Upper lobe of right lung (tissue), 1 donor: ENCODE measurements at places on chromosomes 2 and 18.
A peak's percentile ranks its signal among the peaks of the same experiment; 100 is the strongest.

- no peaks in the 10 kb centered on the region for H3K36me3 ChIP-seq
- H3K4me1 ChIP-seq, result no peaks in the 10 kb centered on the region
- DNase-seq, result no peak
- H3K27me3 ChIP-seq, result peaks cover 8% of the 10 kb centered on the region
- H3K27ac ChIP-seq, result no peak overlapping the region
- no peak overlapping the region for H3K4me3 ChIP-seq
Observed at GRCh38 chr2:23327416-23327815, 57.6 kb upstream of the KLHL29 start.

GRCh38 chr2:12928775-12929401 is 212.2 kb downstream of the TRIB2 start:
- no peaks in the 10 kb centered on the region for H3K27me3 ChIP-seq
- no peaks in the 10 kb centered on the region for H3K36me3 ChIP-seq
- DNase-seq, result no peak
- no peak overlapping the region for H3K27ac ChIP-seq
- H3K4me3 ChIP-seq, result no peak overlapping the region

GRCh38 chr2:241141214-241141770 is 8.0 kb downstream of the PASK start:
- no peaks in the 10 kb centered on the region for H3K4me1 ChIP-seq
- no peak overlapping the region for H3K27ac ChIP-seq
- H3K36me3 ChIP-seq, result peaks cover 4% of the 10 kb centered on the region
- no peaks in the 10 kb centered on the region for H3K27me3 ChIP-seq
- no peak for DNase-seq

DNA sequence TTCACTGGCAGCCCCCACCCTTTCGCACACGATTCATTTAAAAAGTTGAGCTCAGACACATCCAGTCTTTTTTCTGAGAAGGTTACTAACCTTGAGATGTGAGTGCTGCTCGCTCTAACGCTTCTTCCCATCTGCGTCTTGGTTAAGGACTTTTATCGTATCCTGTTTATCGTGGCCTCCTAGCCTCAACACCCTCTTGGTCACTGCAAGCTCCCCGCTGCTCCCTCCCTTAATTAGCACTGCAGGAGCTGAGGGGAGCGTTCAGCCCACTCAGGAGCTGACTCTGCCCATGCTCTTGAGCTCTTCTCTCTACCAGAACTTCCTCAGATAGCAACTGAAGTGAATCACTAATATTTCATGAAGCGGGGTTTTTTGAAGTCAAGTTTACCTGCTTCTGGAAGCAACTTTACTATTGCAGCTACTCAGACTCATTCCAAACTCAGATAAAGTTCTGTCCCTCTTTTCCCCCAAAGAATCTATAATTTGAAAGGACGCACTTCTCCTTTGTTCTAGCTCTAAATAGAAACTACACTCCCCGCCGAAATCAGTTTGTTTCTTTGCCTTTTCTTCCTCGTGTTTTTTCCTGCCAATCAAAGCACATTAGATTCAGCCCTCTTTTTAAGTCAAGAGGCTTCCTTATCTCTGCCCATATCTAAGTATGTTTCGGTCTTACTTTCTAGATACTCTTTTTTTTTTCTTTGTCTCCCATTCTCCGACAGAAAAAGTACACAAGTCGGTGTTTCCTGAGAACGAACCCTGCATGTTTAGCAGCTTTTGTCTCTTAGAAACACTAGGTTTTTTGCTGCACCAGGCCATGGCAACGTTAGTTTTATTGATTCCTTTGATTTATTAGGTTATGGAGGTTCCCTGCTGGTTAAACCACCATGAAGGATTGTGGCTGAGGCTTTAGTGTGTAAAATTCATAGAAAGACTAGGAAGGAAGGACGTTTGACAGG is 9.3 kb upstream of the CD226 start:
- DNase-seq, result no peak
- no peak overlapping the region for H3K27ac ChIP-seq
- no peaks in the 10 kb centered on the region for H3K36me3 ChIP-seq
- H3K27me3 ChIP-seq, result no peaks in the 10 kb centered on the region

DNA sequence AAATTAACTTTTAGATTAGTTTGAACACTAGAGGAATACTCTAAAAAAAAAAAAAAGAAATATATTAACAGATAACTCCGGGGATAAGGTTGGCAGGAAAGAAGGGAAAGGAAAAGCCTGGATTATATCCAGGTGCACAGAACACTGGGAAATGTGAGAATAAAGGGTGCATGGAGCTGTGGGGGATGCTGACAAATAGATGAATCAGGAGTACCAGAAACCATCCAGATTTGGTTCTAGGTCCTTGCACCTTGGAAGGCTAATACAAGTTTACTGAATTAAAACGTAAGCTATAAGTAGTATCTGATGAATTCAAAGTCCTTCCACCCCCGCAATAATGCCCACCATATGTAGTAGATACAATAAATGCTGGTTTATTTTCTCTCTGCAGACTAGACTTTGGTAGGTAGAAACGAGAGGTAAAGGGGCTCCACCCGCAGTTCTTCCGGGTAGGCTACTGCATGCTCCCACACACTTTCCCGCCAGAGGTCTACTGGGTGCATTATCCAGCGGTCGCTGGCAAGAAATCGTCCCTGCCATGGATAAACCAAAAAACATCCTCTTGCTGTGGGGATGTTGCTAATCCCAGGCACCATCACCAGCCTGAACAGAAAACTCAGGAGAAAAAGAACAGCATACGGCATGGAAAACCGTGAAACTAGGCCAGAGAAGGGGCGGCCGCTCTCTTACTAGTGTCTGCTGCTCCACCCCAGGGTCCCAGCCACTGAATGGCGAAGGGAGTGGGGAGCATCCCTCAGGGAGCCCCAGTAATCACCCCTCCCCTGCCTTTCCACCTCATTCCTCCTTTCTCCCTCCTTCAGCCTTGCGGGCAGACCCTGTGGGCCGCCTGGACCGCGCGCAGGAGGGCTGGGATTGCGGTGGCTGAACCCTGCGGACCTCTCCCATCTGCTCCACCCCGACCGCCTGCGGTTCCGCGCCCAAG is 1.5 kb downstream of the CNRIP1 start:
- H3K4me3 ChIP-seq, result peak overlapping the region; percentile 79
- H3K4me1 ChIP-seq, result peaks cover 10% of the 10 kb centered on the region
- H3K36me3 ChIP-seq, result peaks cover 13% of the 10 kb centered on the region
- no peak for DNase-seq

DNA sequence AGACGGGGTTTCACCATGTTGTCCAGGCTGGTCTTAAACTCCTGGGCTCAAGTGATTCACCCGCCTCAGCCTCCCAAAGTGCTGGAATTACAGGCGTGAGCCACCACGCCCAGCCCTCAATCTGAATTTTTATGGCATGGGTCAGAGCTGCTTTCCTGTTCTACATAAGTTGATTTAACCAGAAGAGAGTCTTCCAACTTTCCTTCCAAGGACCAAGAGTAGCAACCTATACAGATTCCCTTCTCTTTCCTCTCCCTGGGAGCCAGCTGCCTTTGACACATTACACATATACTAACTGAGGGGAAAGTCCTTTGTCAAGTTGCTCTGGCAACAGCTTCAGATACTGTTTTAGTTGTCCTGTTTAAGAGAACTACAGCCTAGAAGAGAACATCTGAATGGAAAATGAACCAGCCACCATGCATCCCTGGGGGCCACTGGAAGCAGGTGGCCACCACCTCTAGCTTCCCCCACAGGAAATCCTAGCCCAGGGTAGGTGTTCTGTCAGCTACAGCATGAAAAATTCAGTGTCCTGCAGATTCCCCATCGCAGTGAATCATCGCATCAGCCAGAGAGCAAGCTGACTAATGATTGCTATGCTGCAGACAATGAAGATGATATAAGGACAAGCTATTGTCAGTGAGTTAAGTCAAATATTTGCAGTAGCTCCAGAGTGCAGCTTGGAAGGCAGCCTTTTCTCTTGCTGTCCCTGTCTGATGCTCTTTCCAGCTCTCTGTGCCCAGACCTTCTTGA is 62.9 kb downstream of the POMC start:
- H3K36me3 ChIP-seq, result no peaks in the 10 kb centered on the region
- H3K27me3 ChIP-seq, result no peaks in the 10 kb centered on the region
- H3K4me1 ChIP-seq, result no peaks in the 10 kb centered on the region
- no peak overlapping the region for H3K4me3 ChIP-seq

- H3K27ac ChIP-seq, result no peak overlapping the region
- no peaks in the 10 kb centered on the region for H3K27me3 ChIP-seq
- no peaks in the 10 kb centered on the region for H3K4me1 ChIP-seq
- H3K36me3 ChIP-seq, result no peaks in the 10 kb centered on the region
Observed at GRCh38 chr2:188449971-188450370, 158.3 kb downstream of the GULP1 start.

GRCh38 chr2:208984376-208985090 is 439.3 kb upstream of the MAP2 start:
- no peaks in the 10 kb centered on the region for H3K4me1 ChIP-seq
- no peak overlapping the region for H3K4me3 ChIP-seq
- no peak for DNase-seq

DNA sequence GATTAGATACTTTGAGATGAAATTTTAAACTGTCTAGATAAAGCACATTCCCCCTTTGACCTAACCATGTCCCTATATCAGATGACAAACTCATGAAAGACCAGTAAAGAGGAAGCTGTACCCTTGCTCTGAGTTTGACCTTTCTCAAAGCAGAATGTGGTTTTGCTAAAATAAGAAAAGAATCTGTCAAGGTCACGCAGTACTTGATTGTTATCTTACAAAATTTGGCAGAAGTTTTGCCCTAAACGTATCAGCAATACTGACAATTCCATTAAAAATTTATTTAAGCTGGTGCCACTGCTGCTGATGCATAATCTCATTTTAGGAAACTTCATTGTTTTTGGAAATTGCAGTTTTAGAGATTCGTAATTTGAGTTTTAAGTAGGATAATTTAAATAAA is 31.2 kb upstream of the GALM start:
- no peaks in the 10 kb centered on the region for H3K4me1 ChIP-seq
- no peaks in the 10 kb centered on the region for H3K36me3 ChIP-seq
- H3K27me3 ChIP-seq, result no peaks in the 10 kb centered on the region
- no peak overlapping the region for H3K27ac ChIP-seq
- DNase-seq, result no peak

DNA sequence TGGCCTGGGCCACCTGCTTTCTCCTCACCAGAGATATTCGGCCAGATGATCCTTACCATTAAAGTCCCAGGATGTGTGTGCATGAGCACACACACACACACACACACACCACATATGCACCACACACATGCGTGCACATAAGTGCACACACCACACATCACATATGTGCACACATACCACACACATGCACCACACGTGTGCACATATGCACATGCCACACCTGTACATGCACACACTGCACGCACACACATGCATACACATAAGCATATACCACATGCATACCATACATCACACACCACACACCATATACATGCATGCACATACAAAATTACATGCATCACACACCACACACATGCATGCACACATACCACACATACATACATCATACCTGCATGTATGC is 38.7 kb downstream of the RPL37A start:
- DNase-seq, result no peak
- H3K4me3 ChIP-seq, result no peak overlapping the region
- H3K27me3 ChIP-seq, result no peaks in the 10 kb centered on the region
- no peaks in the 10 kb centered on the region for H3K36me3 ChIP-seq
- no peak overlapping the region for H3K27ac ChIP-seq

GRCh38 chr18:44195394-44196140 is 485.1 kb upstream of the SETBP1 start:
- H3K4me1 ChIP-seq, result no peaks in the 10 kb centered on the region
- no peak overlapping the region for H3K4me3 ChIP-seq
- no peaks in the 10 kb centered on the region for H3K36me3 ChIP-seq

DNA sequence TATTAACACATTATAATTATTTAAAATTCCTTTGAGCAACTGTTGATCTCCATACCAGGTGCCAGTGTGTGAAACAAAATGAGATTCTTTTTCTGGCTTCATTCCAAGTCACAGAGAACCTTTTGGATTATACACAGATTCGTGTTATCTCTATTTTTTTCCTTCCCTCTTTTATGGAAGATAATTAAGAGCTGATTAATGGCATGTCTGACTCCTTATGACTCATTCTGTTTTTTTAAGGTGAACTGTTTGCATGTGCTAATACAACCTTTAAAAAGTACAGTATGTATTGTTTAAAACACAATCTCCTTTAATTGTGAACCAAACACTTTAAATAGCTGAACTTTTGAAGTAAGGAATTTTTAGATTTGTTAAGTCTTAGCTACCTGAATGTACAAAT is 39.3 kb downstream of the PELI1 start:
- no peak overlapping the region for H3K27ac ChIP-seq
- H3K36me3 ChIP-seq, result peaks cover 21% of the 10 kb centered on the region
- peaks cover 12% of the 10 kb centered on the region for H3K4me1 ChIP-seq
- no peak overlapping the region for H3K4me3 ChIP-seq
- DNase-seq, result no peak

DNA sequence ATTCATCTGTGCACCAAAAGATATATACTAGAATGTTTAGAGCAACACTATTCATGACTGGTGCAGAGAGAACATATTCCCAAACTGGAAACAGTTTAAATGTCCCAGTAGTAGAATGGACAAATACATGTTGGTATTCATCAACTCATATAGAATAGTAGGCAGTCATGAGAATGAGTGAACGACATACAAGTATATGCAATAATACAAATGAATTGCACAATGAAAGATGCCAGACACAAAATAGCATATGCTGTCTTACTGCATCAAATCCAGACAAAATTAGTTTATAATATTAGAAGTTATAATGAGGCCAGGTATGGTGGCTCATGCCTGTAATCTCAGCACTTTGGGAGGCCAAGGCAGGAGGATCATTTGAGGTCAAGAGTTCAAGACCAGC is 8.3 kb upstream of the PRKAG3 start:
- H3K27me3 ChIP-seq, result no peaks in the 10 kb centered on the region
- no peak overlapping the region for H3K4me3 ChIP-seq
- no peak overlapping the region for H3K27ac ChIP-seq
- H3K36me3 ChIP-seq, result no peaks in the 10 kb centered on the region

DNA sequence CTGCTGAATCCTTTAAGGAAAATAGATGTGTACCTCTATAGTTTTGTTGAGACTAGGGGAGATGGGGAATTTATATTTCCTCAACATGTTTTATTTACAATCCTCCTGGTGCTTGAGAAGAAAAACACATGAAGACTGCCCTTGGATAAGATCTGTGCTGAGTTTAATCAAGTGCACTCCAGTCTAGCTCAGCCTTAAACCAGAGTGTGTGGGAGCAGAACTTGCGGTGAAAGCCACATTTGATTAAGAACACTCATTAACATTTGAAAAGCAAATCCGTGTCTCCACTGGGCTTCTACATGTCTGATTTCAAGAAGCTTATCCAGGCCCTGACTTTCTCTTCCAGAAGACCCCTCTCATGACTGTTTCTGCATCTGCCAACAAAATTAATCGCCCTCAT is 84.8 kb upstream of the ITGA6 start:
- no peaks in the 10 kb centered on the region for H3K27me3 ChIP-seq
- H3K36me3 ChIP-seq, result no peaks in the 10 kb centered on the region
- no peak overlapping the region for H3K27ac ChIP-seq
- H3K4me3 ChIP-seq, result no peak overlapping the region
- DNase-seq, result no peak
- peaks cover 15% of the 10 kb centered on the region for H3K4me1 ChIP-seq

- no peaks in the 10 kb centered on the region for H3K4me1 ChIP-seq
- no peaks in the 10 kb centered on the region for H3K36me3 ChIP-seq
- no peak overlapping the region for H3K4me3 ChIP-seq
- no peak overlapping the region for H3K27ac ChIP-seq
Observed at GRCh38 chr2:151718247-151718646, 16.0 kb downstream of the NEB start.

GRCh38 chr2:112548980-112549379 is 6.7 kb downstream of the POLR1B start:
- H3K27me3 ChIP-seq, result no peaks in the 10 kb centered on the region
- DNase-seq, result no peak
- H3K4me3 ChIP-seq, result no peak overlapping the region
- no peak overlapping the region for H3K27ac ChIP-seq
